ENCODE measurements at places on chromosomes 16 and 17.

GRCh38 chr17:4270736-4271135 lies 7.0 kb upstream of the ANKFY1 start:
- no peak for DNase-seq

- no peak for DNase-seq
Observed at GRCh38 chr17:49817993-49818392, 29.5 kb downstream of the KAT7 start.

GRCh38 chr16:1054660-1055556 lies 17.6 kb upstream of the SSTR5 start:
- DNase-seq, result peak; percentile 97

DNA sequence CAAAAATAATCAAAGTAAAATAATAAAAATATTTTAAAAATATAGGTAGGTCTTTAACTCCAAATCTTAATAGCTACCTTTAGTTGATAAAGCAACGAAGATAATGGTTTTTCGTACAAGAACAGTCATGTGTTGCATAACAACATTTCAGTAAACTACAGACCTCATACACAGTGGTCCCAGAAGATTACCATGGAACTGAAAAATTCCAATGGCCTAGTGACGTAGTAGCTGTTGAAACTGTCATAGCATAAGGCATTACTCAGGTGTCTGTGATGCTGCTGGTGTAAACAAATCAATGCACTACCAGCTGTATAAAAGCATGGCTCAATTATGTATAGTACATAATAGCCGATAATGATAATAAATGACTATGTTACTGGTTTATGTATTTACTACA lies 43.9 kb downstream of the CREBBP start:
- no peak for DNase-seq

- DNase-seq, result no peak
Observed at GRCh38 chr16:82328881-82329469, 159.0 kb upstream of the MPHOSPH6 start.
